AML-193 (cell line): ENCODE measurements at places on chromosomes 3 and 15.

DNA sequence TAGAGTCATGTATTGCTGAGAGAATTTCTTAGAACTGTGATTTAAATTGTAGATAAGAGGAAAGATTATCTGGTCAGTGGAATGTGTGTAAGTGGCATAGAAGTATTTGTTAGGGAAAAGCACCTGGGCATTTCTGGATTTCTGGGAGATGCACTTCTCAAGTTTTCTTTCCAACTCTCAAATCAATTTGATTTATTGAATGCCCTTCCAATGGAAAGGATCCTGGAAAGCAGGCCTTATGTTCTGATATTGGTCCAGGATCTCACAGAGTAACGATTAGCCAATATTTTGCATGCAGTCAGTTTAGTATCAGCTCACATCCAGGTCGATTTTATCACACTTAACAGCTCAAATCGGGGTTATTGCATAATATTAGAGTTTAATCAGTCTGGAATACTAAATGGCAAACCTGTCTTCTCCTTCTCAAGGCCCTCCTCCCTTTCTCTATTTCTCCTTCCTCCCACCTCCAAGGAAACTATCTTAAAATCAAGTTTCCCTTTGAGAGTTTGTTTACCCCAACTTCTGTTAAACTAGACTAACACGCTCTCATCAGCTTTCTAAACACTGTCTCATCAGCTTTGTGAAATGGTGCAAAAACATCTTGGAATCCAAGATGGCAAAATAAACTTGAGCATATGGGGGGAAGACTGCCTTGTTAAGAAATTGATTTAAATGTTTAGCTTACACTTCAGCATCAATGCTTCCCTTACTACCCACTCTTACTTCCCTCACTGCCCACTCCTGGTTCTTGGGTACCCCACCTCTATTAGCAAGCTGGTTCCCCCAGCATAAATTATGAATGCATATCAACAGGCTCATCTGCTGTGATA is 9.5 kb downstream of the SOX2 start:
- no peak for DNase-seq

DNA sequence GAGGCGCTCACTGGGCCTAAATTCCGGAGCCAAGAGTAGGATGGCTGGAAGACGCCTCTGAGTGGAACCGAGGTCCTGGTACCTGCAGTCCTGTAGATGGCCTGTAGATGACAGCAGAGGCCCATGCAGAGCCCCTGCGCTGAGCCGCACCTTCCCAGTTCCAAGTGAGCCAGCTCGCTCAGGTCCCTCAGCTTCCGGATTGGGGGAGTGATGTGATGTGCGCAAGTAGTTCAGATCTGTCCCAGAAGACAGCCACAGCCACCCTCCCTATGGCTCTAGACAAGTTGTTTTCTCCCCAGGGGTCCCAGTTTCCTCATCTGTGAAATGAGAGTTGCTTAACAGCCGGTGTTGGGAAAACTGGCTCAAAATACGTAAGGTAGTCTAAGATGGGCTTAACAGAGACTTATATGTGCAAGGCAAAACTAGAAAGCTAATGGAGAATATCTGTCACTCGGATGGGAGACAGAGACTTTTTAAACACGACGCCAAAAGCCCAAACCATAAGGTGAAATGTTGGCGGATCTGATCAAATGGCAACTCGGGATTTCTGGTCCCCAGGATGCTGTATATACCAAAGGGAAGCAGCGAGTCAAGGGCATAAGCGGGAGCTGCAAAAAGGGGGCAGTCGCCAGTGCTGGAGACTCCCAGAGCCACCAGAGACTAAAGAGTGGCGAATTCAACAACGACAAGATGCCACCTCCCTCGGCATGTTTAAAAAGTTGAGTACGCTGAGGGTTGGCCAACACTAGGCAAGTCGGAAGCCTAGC is 765 bp upstream of the MAPKAPK3 start:
- DNase-seq = peak; percentile 81

DNA sequence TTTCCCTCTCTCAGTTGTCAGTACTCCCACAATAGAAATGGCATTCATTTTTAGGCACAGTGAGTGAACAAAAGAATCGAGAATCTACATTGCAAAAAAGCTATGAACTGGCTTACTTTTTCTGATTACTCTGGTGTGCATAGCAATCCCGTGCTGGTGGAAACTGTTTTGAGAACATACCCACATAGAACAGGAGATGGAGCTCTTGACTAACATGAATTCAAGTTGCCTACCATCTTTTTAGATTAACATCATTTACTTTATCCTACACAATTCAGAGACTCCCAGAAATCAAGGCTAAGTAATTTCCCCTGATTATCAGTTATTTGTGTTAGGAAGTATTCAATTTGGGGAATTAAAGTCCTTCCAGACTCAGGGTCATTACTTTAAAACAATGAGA is 326.6 kb downstream of the ARPP21 start:
- peak; percentile 23 for DNase-seq

DNA sequence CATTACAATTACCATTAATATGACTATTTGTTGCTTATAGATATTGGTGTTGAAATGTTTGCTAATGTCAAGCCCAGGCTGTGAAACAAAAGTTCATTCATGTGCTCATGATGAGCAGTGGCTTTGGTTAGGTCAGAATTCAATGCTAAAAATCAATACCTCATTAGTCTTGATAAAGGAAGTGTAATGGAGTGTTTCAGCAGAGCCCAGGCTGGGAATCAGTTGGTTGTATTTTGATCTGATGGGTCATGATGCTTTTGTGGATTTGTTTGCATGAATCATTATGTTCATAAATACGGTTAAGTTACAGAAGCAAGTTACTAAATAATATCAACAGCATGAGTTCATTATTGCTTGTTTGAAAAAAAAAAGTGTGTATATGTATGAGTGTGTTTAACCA is 13.6 kb upstream of the ZNF774 start:
- DNase-seq = no peak

- no peak for DNase-seq
Measured at GRCh38 chr3:179482857-179483256, 31.6 kb upstream of the GNB4 start.

DNA sequence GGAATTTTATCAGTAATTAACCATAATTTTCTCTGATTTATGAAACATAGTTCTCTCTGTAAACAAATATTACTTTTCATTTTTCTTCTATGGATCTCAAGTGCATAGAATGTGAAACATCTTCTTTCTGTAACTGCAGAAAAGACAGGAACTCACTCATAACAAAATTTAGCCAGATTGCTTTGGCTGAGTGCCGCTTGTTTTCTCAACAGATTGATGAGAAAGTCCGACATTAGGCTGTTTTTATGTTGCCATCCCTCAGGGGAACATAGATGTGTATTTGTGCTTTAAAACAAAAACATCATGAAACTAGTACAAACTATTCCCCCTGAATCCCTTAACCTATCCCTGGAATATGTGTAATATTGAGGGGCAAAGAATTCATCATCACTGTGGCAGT is 154.2 kb downstream of the B3GALNT1 start:
- DNase-seq = no peak

- no peak for DNase-seq
Measured at GRCh38 chr3:126539558-126540250, 15.7 kb downstream of the CHST13 start.

DNA sequence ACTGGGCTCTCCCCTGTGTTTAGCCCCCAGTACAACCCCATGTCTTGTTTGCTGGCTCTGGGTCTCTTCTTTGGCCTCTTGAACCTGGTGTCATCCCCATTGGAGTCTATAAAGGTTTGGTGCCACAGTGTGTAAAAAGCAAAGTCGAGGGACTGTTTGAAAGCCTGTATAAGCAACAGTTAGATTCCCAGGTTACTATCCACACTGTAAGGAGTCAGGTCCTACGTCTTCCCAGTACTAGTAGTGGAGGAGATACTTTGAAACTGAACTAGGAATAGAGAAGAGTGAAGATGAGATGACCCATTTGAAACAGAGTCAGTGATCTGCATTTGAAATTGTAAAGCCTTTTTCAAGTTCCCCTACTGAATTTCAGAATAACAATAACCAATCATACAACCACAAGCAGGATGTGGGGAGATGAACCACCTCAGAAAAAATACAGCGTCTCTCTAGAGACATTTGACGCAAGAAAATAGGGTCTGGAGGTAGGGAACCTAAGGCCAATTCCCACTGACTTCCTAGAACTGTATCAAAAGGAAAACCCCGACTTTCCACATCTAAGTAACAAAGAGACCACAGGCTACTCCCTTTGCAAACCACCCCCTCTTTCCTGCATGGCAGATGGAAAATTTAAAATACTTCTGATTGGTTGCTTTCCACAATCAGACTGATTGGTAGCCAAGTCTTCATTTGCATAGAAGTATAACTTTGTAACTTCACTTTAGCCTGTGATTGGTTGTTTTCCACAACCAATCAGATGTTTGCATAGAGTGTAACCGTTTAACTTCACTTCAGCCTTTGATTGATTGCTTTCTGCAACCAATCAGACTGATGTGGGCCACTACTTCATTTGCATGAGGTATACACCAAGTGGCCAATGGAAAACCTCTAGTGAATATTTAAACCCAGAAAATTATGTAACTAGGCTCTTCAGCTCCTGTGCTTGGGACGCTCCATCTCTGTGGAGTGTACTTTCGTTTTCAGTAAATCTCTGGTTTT is 49.9 kb upstream of the NEDD4 start:
- no peak for DNase-seq

DNA sequence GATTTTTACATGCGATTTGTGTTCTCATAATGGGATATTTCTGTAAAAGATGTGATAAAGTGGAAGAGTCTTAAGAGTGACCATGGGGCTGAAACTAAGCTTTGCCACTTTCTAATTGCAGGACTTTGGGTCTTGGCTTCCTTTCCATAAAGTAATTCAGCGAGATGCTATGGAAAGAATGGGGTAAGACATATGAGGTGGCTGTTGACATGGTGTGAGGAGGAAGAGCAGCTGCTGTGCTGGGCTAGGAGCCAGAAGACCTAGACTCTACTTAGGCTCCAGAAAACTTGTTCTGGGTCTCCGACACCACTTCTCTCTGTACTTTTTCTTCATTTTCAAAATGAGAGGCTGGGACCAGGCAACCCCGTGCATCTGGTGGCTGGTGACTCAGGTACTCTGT is 654.5 kb upstream of the CFAP20DC start:
- DNase-seq = no peak

- DNase-seq = no peak
Measured at GRCh38 chr3:171121801-171122200, 95.3 kb upstream of the SLC2A2 start.

DNA sequence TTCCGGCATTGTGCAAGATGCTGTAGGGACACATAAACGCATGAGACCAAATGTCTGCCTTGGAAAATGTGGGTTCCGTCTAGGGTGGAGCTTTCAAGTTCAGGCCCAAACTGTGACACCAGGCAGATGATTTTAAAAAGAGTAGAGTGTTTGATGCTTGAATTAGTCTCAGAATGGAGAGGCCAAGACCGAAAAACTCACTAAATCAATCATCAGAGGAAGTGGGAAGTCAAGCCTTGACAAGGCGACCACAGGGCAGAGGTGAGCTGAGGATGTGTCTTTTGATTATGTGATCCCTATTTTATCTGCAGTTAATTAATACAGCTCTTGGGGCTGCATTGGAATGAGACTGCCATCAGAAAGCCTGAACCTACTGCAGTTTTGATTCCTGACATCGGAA is 275.4 kb downstream of the ABHD5 start:
- no peak for DNase-seq

- DNase-seq = no peak
Measured at GRCh38 chr15:46301291-46301690, 666.5 kb downstream of the SQOR start.

- no peak for DNase-seq
Measured at GRCh38 chr15:88256279-88257230, at the start of gene NTRK3. NTRK3 (minus strand) TSS chr15:88256739; CDS start chr15:88256153, 586 bp downstream.

DNA sequence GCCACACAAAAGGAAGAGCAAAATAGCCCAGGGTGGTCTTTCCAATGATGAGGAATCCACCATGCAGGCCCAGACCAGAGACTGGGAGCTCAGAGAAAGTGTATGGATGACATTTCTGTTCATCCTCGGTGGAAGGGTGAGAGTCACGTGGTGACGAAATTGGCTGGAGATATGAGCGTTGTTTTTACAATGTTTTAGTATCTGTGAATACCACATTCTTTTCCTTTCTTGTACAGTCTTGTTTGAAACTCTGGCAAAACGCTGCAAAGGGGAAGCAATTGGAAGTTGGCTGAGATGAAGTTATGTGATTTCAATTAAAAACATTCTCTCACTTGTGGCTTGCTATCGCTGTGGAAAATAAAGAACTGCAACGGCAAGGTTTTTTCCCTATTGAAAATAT is 137.5 kb downstream of the MAGI1 start:
- no peak for DNase-seq

DNA sequence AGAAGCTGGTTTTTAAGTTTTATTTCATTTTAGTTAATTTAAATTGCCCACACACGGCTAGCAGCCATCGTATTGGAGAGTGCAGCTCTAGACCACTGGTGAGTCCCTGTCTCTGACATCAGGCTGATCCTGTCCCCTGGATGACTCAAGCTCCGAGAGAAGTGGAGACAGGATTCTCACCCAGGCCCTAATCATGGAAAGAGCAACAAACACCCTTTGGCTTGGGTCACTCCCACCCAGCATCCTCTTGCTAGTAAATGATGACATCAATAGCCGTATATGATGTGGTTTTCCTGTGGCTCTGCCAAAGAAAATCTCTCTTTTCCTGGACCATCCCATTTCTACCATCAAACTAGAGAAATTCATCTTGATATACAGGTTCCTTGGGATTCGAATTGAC is 182.2 kb downstream of the NTRK3 start:
- DNase-seq = no peak

- no peak for DNase-seq
Measured at GRCh38 chr3:40009991-40010390, 200.6 kb downstream of the MYRIP start.

- DNase-seq = no peak
Measured at GRCh38 chr3:69811452-69812401, 72.5 kb downstream of the MITF start.

- peak; percentile 18 for DNase-seq
Measured at GRCh38 chr15:85492406-85492805, 112.0 kb downstream of the AKAP13 start.

DNA sequence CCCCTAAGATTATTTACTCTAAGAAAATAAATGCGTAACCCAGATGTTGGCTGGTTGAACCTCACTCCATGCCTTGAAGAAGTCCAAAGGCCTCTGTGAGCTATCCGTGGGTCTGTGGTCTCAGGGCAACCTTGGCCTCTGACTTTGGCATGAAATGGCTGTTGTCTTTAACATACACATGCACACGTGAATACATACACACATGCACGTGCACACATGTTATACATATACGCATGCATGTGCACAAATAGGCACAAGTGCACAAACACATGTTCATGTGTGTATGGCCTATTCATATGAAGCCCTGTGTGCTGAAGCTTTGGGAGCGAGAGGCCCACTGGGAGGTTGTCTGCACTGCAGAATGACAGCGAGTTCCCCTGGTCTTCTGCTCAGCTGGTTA is 50.8 kb downstream of the KLF15 start:
- no peak for DNase-seq

GRCh38 chr3:42831321-42831713 is 22.1 kb downstream of the ACKR2 start:
- DNase-seq = peak; percentile 87

- DNase-seq = no peak
Measured at GRCh38 chr3:52291508-52292181, 4.0 kb downstream of the GLYCTK start.

DNA sequence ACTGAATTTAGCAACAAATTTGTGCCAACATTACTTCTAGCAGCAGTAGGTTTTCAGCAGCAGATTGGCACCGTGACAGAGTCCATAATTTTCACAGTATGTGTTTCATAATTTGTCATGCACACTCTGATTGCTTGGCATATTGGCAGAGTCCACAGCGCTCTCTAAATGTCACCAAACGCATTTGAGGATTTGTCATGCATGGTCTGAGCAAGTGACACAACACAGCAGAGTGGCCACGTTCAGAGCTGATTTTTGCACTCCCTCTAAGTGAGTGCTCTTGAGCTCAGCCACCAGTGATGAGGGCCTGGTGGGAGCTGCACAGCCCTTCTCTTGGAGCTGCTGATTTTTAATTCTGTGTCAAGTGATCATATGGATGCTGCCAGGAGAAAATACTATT is 1270.8 kb downstream of the ROBO1 start:
- no peak for DNase-seq
